GM12865 (cell line): ENCODE measurements at places on chromosomes 1 and 21.

GRCh38 chr1:206556750-206557635 is 49.7 kb downstream of the RASSF5 start:
- DNase-seq = peak; percentile 91

DNA sequence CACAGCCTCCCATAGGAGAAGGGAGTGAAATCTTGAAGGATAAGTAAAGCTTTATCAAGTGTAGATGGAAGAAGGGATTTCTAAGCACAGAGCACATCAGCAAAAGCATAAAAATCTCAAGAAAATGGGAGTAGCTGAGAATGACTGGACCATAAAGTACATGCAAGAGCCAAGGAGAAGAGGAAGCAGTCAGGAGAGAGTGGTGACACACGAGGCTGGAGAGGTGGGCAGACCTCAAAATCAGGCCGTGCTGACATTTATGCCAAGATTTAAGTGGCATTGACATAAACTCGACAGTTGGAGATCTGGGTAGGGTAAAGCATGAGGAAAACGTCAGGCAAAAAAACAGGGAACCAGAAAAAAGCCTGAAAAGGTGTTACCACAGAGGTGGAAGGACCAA is 62.3 kb downstream of the GFI1 start:
- DNase-seq = no peak

GRCh38 chr1:171754353-171754705 is 12.5 kb upstream of the VAMP4 start:
- no peak for DNase-seq

DNA sequence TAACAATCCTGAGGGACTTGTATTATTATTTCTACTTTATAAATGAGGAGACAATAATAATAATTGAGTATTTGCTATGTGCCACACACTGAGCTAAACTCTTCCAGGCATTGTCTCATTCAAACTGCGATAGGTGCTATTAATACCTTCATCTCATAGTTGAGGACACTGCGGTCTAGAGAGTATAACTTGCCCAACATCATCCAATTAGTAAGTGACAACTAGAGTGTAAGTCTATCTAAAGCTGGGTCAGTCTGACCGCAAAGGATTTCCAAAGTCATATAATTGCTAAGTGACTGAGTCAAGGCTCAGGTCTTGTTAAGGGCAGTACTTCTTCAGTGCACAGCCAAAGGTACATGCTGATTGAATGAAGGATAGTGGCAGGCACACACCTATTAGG is 9.7 kb downstream of the BCL9 start:
- DNase-seq = no peak

DNA sequence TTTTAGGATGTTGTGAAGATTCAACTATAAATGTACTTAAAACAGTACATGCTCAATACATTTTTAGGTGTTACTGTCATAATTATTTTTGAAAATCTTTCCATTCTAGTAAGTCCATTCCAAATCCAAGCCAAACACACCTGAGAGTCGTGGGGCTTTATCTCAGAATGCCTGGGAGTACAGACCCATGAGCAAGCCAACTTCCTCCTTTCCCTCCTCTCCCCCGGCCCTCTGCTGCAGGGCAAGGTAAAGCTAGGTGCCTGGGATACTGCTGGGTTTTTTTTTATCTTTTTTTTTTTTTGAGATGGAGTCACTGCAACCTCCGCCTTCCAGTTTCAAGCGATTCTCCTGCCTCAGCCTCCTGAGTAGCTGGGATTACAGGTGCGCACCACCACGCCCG is 16.5 kb downstream of the TMEM51 start:
- no peak for DNase-seq

- DNase-seq = no peak
These were observed 49.2 kb downstream of the FH start for GRCh38 chr1:241470361-241470760.
